ENCODE measurements at places on chromosomes 7 and 10. TPM values are rescaled to one million over a fixed set of nuclear protein-coding genes. Genes with fewer than 3 reads are reported as not detected.

Gene H2BK1
- 0.97 TPM for total RNA-seq

Gene PDK4
- total RNA-seq: not detected

Gene CYP2C19
- not detected for total RNA-seq

Gene FXYD4
- not detected for total RNA-seq

Gene THNSL1
- 3.9 TPM for total RNA-seq

Gene PNLIPRP1
- not detected for total RNA-seq

Gene C10orf105
- total RNA-seq: 0.26 TPM

Gene KNDC1
- total RNA-seq: 15.7 TPM

Gene EPO
- total RNA-seq: 0.44 TPM

- no peak for DNase-seq
Measured at GRCh38 chr7:91068136-91068795, 196.0 kb upstream of the FZD1 start.

GRCh38 chr7:148866362-148866761, 17.7 kb downstream of the EZH2 start:
- no peak for DNase-seq

- no peak for DNase-seq
Measured at GRCh38 chr10:61408105-61408504, 45.1 kb downstream of the TMEM26 start.

DNA sequence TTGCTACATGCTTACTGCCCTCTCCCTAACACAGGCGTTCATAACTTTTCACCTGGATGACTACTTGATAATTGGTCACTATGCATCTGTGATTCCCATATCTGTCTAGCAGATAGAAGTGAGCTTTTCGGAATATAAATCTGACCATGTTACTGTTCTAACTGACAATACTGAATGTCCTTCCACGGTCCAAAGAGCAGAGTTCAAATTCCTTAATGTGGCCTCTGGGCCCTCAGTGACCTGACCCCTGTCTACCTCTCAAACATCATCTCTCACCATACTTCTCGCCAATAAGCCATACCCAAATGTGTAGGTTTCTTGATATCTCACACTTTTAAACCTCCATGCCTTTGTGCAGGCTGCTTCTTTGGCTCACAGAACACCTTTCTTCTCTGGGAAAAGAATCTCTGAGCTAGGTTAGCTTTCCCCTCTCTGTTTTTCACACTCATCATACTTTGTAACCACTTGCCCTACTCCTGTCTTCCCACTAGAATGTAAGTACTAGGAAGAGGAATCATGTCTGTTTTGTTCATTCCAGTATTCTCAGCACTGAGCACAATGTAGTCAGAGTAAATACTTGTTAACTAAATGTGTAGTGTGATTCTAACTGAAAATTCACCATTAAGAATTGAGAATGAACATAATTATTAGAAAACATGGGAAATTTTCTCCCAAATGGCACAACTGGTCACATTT, 39.2 kb upstream of the LRRC17 start:
- no peak for DNase-seq

DNA sequence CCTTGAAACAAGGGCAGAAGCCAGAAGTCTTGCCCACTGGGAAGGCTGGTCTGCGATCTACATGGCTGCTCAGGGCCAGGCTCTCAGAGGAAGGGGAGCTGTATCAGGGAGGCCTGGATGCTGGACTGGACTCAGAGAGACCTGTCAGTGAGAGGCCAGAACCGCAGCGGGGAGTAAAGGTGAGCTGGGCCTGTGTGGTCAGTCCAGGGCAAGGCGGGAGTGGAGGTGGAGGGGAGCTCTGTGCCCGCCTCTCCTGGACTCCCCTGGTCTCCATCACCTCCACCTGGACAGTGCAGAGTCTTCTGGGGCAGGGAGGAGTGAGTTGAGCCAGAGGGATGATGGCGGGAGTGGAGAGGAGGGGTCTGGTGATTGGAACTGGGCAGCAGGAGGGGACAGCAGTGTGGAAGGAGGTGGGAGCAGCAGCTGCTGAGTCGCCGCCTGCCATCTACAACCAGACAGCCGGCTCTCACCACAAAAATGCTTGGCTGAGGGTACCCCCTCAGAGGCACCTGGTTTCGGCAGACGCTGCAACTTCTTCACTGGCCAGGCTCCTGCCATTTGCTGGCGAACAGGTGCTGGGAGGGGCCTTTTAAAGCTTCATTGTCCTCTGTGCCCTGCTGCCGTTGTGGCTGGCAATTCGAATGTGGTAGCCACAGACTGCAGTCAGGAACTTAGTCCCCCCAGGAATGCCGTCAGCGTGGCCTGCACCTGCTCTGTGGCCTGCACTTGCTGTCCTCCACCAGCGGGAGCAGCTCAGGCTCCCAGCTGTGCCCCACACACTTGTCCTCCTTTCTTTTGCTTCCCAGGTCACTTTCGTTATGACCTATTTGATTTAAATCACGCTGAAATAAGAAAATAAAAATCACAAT, 3.5 kb downstream of the RASSF4 start:
- DNase-seq: peak; percentile 70

- no peak for DNase-seq
Measured at GRCh38 chr7:123872908-123873307, 27.9 kb downstream of the HYAL4 start.

- no peak for DNase-seq
Measured at GRCh38 chr10:26952094-26952493, 91.3 kb upstream of the ABI1 start.

DNA sequence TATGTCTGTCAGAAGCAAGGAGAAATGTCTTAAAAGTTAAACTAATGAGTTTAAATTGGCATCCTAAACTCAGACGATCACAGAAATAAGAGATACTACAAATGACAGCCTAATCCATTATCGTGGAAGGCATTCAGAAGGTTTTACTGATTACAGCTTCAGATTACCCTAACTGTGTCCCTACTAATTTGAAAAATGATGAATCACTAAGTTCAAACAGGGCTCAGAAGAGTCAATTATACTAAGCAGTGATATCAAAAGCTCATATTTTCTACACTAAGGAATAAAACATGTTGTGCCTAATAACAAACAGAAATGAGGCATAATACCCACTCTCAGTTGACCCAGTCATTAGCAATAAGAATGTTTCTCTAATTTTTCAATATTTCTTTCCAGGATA, 152.0 kb upstream of the NRBF2 start:
- DNase-seq: no peak

DNA sequence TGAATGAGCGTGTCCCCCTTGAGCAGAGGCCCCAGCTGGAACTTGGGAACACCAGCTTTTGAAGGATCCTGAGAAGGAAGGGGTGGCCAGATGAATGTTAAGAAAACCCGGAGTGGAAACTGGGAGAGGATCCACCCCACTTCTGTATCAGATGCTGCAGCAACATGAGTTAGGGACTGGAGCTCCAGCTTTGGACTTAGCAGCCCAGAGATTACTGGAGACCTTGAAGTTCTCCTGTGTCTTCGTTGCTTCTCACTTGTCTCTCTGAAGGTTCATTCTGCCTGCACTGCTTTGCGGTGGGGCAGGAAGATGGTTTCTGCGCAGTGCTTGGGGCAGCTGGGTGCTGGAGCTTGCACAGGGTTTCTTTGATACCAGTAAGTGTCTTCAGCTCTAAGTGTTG, 9.3 kb downstream of the TMEM248 start:
- DNase-seq: peak; percentile 79

GRCh38 chr7:148241700-148242293, 348.8 kb upstream of the C7orf33 start:
- no peak for DNase-seq

GRCh38 chr7:142866361-142867096, 11.7 kb downstream of the EPHB6 start:
- DNase-seq: peak; percentile 85

DNA sequence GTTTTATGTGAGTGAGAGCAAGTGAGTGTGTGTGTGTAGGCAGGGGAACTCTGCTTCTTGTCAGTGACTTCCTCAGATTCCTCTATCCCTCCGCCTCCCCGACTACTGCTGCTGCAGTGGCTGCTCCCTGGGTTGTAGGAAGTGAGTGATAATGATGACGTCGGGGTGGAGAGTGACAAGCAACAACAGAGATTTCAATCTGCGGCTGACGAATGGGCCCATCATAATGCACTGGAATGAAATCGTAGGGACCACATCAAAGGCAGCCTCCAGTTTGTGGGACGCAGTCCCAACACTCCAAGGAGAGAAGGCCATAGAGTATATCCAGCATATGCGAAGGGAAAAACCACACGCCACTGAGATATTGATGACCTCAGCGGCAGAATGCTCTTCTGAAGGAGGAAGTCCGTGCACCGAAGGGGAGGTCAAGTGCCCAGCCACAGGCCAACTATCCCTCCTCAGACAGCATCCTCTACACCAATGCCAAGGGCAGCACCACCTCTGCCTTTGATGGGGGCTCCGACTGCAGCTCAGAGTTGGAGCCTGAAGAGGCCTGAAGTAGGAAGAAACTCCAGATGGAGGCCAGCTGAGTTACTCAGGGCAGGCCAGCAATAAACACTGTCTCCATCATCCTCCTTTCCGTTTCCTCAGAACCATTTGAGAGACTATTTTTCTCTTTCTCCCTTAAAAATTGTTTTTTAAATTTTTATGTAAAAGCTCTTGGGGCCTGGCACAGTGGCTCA, 11.3 kb upstream of the STMP1 start:
- no peak for DNase-seq

GRCh38 chr10:11647676-11648075, 36.2 kb upstream of the USP6NL start:
- DNase-seq: no peak

DNA sequence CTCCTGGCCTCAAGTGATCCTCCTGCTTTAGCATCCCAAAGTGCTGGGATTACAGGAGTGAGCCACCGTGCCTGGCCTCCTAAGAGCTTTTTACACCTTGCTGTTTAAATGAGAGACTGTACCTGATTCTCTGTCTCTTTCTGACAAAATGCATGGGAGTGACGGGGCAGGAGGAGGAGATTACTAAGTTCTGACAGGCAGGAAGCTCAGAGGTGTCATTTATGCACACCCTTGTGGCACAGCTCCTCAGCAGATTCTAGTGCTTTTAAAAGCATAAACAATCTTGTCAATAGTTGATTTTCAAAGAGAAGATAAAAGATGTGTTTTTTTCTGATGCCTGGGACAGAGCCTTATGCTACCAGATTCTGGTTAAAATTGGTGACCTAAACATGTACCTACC, 39.7 kb upstream of the STEAP4 start:
- no peak for DNase-seq

DNA sequence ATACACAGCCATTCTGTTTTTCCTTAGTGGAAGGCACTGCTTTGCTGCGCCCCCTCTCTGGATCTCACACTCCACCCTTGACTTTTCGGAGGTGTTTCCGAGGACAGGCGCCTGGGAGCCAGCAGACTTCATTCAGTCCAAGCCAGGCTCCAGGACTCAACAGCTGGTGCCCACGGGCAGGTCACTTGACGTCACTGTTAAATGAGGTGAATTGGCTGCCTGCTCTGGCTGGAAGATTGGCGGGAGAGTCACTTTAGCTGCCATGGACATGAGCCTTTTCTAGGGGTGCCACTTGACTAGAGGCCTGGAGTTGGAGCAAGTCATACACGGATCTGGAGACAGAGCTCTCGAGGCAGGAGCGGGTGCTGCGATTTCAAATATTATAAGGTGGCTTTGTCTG, 3.2 kb downstream of the HTRA1 start:
- no peak for DNase-seq

DNA sequence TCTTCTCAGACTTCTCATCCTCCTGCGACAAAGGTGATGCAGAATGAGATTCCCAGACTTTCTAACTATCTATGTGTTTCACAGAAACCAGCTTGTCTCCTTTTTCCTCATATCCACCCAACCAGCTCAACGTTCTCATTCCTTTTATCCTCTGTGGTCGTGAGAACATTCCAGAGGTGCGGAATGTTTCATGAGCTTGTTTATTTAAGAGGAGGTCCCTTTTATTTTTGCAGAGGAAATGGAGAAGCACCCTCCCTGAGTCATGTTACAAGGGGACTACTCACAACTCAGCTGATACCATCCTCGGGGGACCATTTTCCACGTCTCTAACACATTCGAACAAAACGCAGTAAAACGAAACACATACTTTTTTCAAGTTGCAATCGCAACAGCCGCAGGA, 93.2 kb downstream of the ZRANB1 start:
- DNase-seq: no peak

- DNase-seq: peak; percentile 78
Measured at GRCh38 chr7:30548845-30549244, 44.2 kb upstream of the GGCT start.

- DNase-seq: peak; percentile 82
Measured at GRCh38 chr7:129775695-129776361, 164.3 kb downstream of the NRF1 start.

DNA sequence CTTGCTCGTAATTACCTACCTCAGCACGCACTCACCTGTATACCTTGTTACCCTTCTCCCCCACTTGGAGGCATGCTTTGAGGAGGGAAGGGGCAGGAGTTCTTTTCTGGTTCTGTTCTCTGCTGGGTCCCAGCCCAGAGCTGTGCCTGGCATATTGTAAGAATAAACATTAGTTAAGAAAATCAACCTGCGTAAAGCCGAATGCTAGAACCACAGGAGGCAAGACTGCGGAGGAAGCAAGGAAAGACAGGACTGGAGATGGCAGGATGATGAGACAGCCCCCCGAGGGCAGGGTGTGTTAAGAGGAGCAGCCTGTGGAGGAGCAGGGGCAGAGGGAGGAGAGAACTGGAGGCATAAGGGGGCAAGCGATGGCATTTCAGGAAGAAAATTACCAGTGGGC, 9.5 kb downstream of the C10orf53 start:
- DNase-seq: no peak

DNA sequence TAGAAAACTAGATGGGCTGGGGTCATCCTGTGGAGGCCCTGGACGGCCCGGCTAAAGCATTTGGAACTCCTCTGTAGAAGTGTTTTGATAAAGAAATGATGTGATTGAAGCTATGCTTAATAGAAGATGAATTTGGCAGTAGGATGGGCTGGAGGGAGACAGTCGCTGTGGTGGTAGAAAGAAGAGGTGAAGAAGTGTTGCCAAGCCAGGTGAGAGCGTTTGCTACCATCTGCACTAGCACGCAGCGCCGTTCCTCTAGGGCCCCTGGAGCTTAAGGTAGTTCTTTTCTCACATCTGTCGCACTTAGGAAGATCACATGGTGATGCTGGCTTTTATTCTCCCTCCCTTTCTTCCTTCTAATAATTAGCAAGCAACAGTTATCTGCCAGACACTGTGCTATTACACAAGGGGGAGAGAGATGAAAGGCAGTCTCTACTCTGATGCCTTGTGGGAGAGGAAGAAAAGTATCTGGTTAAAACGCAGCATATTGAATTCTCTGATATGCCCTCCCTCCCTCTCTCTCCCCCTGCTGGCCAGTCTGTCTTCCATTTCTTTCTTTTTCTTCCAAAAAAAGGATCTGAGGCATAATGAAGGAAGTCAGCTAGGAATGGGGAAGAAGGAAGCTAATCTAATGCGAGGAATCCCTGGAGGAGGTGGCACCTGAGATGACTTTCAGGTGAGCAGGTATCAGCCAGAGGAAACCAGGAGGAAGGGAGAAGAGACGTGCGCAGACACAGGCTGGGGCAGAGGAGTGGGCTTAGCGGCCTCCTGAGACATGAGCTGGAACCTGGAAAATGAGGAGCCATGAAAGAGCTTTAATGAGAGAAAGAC, 162.3 kb upstream of the KLF14 start:
- no peak for DNase-seq

GRCh38 chr7:54824655-54825054, 65.6 kb upstream of the SEC61G start:
- DNase-seq: no peak

GRCh38 chr7:86091369-86091768, 552.3 kb upstream of the GRM3 start:
- DNase-seq: no peak

All from H9 (cell line).